ENCODE measurements at places on chromosomes 13 and 19. TPM values are rescaled to one million over a fixed set of nuclear protein-coding genes. Genes with fewer than 3 reads are reported as not detected.
A peak's percentile ranks its signal among the peaks of the same experiment; 100 is the strongest.

Gene CYP2F1
- total RNA-seq, result not detected

Gene ZNF20
- 3.0 TPM for total RNA-seq

GRCh38 chr13:110107568-110108347, 199.2 kb downstream of the COL4A1 start:
- DNase-seq, result no peak

DNA sequence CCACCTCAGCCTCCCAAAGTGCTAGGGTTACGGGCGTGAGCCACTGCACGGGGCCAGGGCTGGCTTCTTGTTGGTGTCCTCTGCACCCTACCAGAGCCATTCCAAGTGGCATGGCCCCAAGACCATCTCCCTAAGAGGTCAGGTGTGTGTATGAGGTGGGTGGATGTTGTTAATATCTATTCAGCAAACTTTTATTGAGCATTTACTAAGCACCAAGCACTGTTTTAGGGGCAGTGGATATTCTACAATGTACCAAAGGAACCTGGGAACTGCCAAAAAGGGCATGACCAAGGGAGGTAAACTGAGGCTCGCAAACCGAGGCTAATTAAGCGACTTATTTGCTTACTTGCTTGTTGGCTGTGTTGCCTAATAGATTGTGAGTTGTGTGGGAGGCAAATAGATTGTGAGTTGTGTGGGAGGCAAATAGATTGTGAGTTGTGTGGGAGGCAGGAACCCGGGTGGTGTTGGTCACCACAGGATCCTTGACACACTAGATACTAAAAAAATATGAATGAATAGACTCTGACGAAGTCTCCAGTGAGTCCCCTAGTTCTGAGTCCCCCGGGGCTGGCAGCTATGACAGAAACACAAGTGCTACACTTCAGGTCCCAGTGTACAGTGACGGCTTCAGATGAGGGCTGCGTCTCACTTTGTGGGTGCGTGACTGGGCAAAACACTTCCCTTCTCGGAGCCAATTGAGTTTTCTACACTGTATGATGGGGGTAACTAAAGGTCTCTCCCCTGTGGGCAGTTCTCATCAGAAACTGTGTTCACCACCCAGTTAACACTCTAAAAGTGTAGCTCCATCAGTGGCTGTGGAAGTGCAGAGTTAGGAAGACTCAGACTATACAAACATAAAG, 5.0 kb upstream of the BICRA start:
- no peak for DNase-seq

DNA sequence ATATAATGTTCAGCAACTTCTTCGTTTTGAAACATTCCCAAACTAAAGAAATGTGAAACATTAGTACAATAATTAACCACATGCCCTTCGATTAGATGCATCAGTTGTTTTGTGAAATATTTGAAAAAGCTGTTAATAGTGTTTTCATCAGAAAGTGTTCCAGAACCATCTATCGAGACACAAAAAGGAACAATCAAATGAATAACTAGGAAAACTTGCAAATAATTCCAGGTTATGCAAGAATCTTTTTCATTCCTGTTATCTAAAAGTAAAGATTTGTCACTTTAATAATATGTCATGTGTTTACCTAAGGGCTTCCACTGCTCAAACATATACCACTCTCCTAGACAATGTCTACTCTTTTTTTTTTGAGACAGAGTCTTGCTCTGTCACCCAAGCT, 904.2 kb upstream of the MIR17HG start:
- no peak for DNase-seq

DNA sequence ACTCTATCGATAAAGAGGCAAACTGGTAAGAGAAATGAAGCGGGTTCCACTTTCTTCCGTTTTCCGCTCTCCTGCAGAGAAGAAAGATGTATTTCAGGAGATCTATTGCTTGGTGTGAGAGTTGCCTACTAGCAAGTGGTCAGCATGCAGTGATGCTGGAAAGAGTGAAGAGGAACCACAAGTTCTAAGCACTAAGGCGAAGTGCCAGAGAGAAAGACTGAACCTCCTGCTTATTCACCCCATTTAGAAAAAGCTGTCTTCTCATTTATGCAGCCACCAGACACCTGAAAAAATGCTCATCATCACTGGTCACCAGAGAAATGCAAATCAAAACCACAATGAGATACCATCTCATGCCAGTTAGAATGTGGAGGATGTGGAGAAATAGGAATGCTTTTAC, 78.7 kb upstream of the GPC6 start:
- peak; percentile 10 for DNase-seq

DNA sequence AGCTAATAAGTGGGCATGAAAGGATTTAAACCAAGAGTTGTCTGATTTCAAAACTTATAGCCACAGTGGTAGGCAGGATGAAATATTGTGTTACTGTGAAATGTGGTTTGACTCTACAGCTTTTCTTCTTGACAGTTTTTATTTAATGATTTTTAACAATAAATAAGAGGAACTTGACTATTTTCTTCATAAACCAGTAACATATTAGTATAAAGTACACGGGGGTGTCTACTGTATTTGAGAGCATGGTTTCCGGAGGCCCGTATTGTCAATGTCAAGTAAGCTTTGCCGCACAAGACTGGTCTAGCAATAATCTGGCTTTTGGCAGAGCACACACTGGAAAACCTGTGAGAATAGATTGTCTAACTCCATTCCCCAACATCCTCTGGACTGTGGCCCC, 894.5 kb downstream of the PCDH9 start:
- DNase-seq, result no peak

DNA sequence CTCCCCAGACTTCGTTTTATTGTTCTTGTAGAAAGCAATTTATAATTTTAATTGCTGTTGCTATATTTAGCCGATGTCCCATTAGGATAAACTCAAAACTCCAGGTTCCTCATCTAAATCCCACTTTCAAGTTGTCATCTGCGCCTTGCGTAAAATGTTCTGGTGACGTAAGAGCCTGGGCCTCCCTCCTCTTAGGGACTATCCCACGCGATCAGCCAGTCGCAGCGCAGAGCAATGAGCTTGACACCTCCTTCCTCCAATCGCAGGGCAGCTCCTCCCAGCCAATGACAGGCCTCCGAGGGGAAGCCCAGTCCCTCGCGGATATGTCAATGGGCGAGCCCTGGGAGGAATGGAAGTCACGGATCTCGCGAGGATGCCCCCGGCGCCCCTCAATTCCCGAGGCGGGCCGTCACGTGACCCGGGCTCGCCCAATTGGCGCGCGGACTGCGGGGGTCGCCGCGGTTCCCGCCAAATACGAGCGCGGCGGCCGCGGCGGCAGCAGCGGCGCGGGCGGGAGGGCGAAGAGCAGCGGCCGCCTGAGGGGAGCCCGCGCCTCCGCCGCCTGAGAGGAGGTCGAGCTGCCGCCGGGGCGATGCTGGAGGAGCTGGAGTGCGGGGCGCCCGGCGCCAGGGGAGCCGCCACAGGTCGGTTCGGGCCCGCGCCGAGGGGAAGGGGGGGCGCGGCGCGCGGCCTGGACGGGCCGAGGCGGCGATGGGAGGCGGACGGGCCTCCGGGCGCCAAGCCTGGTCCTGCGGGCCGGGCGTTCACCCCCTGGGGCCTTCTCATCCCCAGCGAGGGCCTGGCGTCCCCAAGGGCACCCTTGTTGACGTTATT, at the start of gene CHAF1A:
TSS of gene CHAF1A (plus strand) at position 470 of the 834 bp plus-strand sequence. CDS start at position 593, 123 bp downstream.
- peak; percentile 97 for DNase-seq

GRCh38 chr19:44142059-44142433, 692 bp downstream of the ZNF234 start:
- DNase-seq, result peak; percentile 24

GRCh38 chr13:51148952-51149573, 38.0 kb upstream of the C13orf42 start:
- DNase-seq, result peak; percentile 36

DNA sequence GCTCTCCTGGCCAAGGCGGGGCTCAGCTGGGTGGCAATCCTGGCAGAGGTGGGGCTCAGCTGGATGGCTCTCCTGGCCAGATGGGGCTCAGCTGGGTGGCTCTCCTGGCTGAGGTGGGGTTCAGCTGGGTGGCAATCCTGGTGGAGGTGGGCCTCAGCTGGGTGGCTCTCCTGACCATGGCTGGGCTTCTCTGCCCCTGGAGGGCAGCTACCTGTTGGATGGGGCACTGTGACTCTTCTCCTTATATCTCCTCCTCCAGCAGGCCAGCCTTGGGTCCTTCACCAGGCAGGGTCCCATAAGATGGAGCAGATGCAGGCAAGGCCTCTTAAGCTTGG, 16.7 kb downstream of the ZFR2 start:
- DNase-seq, result no peak

DNA sequence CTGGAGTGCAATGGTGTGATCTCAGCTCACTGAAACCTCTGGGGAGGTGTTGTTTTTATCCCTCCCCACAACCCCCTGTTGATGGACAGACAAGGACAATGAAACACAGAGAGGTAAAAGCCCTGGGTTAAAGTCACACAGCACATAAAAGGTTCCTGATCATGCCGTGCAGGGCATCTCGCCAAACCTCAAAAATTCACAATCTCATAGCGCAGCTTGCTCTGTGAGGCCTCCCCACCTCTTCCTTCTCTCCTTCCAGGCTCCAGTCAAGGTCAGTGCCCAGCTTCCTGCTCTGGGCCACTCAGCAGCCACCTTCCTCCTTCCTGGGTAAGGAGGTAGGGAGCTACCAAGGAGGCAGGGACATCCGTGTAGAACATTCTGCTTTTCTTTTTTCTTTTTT, 2.3 kb downstream of the FUT2 start:
- DNase-seq, result peak; percentile 71

- DNase-seq, result no peak
These were observed 26.2 kb downstream of the RAP2A start for GRCh38 chr13:97460004-97460775.
